Stromal cell of bone marrow (primary cell): ENCODE measurements at places on chromosomes 3 and 15.

- DNase-seq: no peak
Measured at GRCh38 chr15:85276921-85277320, 103.5 kb upstream of the AKAP13 start.

- DNase-seq: no peak
Measured at GRCh38 chr15:78105476-78106241, 13.3 kb downstream of the SH2D7 start.

DNA sequence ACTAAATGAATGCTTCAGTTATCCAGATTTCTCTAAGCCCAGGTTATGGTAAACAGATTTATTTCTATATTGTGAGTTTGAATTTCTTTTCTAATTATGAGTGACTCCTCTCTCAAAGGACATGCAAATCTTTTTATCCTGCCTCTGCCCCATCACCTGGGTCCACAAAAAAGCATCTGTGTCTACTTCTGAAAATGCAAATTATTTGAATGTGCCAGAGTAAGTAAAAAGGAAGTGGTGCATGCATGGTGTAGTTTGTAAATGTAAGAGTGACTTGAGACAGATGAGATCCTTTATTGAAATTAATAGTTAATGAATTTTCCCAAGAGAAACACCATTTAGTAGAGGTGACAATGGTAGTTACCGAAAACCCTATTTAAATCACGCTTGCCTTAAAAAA, 26.9 kb downstream of the MCTP2 start:
- no peak for DNase-seq

- DNase-seq: peak; percentile 52
Measured at GRCh38 chr3:173938159-173938558, 540.6 kb downstream of the NLGN1 start.
